ENCODE measurements at places on chromosomes 3 and 15.

- no peak for DNase-seq
Observed at GRCh38 chr15:80159811-80160569, 7.2 kb downstream of the FAH start.

DNA sequence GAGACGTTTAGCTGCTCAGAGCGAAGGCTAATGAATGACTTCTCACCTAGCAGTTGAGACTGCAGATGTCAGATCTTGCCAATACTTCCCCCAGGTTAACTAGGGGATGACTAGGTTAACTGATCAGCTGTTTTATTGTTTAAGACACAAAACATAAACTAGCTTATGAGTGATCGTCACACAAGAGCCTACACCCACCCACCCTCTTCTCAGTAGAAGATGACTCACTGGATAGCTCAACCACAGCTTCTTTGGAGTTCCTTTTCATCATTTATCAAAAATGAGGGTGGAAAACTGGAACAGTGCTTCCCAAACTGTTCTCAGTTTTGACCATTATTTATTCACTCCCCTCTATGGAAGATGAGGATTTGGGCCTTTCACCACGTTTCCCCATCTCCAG lies 25.2 kb downstream of the GASK1A start:
- peak; percentile 61 for DNase-seq

- DNase-seq, result no peak
Observed at GRCh38 chr3:194373899-194374298, 4.4 kb upstream of the LRRC15 start.

- no peak for DNase-seq
Observed at GRCh38 chr3:83048556-83048955, 1287.1 kb upstream of the GBE1 start.

DNA sequence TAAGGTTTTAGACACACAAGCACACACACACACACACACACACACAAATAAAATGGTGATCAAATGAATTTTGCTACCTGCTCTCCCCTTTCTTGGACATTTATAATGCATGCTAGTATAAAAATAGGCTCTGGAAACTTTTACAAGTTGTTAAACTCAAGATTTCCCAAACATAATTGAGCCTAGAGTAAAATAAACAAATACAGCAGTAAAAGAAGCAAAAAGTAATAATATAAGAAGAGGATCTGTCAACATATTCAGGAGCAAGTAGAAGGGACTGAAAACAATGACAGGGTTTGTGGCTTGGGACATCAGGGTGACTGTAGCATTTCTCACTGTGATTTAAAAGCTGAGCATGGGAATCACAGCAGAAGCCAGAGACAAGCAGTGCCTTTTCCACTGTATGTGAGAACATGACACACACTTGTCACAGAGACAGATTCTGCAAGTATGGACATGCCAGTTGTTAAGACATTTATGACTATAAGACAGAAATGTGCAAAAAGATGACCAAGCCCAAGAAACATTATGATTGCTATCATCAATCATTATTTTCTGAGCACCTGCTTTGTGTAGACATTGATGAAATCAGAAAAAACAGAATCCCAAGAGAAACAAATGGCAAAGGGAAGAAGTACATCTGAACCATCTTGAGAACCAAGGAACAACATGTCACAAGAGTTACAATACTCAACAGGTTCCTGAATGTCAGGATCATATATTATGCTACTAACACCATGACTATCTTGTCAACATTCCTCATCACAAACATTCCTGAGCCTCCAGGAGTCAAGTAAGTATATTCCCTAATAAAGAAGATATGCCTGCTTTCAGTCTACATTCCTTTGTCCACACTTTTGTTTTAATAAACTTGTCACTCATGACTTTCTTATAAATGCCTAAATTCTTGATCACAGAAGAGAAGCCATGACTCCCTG lies 7.1 kb downstream of the THRB start:
- DNase-seq, result no peak

GRCh38 chr3:188507244-188507720 lies 353.3 kb downstream of the LPP start:
- peak; percentile 75 for DNase-seq

DNA sequence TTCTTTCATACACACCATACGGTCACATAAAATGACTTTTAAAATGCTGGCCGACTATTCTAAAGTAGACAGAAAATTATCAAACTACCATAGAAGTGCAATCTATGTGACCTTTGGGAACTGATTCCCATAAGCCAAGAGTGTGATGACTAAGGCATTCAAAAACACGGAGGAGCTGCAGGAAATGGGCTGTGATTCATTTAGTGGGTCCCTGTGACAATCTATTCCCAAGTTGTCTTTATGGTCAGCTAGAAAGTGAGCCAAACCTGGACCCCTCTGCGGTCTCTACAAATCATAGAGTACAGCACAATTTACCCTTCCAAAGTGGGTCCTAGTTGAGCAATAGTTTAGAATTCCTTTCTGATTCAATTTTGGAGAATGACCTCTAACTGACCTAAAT lies 251.5 kb upstream of the CBLB start:
- DNase-seq, result peak; percentile 51

DNA sequence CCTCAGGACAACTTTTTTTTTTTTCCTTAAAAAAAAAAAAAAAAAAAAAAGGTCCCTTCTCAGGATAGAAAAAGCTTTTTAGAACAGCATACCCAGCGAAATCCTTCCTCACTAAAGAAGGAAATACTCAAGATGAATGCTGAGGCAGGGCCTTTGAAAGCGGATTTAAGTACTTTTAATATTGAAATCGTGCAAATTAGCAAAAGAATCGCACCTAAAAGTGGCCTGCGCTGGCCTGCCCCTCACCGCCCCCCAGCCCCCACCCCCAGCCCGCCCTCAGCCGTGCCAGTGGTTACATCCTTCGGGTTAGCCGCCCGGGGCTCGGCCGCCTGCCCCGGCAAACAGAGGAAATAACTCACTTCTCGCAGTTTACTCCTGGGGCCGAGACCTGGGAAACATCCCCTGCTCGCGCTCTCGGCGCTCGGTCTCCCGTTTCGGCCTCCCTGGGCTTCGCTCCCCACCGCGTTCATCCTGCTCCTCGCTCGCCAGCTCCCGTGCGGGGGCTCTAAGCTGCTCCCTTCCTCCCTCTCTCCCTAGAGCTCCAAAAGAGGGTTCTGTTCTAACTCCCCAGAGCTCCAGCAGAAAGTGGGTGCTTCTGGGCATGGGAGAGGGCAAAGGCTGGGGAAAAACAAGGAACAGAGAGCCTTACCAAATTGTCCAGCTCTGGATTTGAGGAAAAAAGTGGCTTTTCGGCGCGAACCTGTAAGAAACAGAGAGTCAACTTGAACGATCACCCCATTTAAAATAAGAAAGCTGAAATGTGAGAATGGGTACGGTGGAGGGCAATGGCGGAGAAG lies 5.2 kb downstream of the MEIS2 start:
- DNase-seq, result no peak

DNA sequence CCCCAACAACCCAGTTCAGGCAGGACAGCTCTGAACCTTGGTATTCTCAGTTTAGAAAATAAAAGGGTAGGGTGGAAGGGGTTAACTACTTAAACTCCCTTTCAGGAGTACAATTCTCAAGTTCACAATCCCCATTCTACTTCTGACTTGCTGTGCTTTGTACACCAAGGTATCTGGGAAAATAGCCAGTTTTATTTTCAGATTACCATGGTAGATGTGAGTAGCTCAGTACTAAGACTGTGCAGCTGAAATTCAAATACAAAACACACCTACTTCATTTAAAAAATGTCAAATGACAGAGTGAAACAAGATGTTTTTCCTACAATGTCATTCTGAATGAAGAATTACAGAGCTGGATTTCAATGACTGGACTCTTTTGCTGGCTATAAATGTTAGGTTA lies 27.4 kb downstream of the SLC7A14 start:
- no peak for DNase-seq

- no peak for DNase-seq
Observed at GRCh38 chr3:28859897-28860296, 421.0 kb upstream of the RBMS3 start.

GRCh38 chr15:63054985-63055384 lies 12.4 kb downstream of the TPM1 start:
- no peak for DNase-seq

DNA sequence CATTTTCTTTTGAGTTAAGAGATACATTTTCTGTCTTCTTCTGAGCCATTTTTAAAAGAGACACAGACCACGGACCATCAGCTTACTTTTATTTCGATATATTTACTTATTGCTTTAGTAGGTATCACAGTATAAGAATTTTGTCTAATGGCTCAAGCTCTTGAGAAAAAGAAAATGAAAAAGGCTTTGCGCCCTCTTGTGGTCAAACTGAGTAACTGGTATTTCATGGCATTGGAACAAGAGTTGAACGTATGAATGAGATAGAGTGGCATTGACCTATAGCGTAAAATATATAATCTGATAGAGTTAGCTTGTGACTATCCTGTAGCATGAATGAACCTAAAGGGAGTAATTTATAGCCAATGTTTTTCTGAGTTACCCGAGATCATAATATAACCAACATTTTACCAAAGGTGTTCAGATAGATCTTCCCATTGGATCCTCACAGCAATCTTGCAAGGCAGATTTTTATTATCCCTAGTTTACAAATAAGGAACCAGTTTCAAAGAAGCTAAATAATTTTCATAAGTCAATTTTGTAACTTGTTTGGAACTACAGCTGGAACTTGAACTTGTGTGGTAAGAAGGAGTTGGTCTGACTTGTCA lies 154.6 kb downstream of the POLR2M start:
- peak; percentile 50 for DNase-seq

GRCh38 chr3:144128108-144128892 lies 156.7 kb downstream of the DIPK2A start:
- DNase-seq, result no peak

- DNase-seq, result peak; percentile 7
Observed at GRCh38 chr3:158671821-158672214, 630 bp downstream of the LXN start.

DNA sequence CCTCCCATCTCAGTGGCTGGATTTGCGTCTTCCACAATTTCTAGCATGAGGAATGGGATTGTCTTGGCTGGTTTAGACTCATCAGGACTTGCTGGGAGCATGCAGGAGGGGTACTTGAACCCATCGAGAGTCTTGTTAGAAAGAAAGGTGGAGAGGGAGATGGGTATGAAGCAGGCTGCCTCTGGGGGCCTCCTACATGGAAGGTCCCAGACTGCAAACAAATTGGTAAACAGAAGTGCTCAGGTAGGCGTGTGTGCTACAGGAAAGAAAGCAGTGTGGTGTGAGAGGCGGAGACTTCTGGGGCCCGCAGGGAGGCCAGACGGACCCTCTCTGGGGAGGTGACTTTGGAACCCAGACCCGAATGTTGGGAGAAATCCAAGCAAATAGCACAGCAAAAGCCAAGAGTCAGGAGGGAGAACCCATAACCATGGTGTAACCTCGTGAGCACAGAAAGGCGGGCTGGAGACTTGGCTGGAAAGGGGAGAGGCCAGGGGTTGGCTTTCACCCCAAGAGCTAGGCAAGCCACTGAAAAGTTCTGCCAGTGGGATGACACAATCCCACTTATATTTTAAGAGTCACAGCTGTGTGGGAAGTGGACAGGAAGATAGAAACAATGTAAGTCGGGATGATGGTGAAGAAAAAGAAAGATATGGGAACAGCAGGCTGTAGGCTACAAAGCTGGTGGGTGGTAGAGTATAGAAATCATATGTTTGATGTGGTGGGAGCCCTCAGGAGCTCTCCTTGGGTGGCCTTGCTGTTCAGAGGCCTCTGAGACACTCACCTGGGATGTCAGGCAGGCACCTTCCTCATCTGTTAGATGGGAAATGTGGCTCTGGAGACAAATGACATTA lies 130.1 kb upstream of the PRR20G start:
- no peak for DNase-seq

DNA sequence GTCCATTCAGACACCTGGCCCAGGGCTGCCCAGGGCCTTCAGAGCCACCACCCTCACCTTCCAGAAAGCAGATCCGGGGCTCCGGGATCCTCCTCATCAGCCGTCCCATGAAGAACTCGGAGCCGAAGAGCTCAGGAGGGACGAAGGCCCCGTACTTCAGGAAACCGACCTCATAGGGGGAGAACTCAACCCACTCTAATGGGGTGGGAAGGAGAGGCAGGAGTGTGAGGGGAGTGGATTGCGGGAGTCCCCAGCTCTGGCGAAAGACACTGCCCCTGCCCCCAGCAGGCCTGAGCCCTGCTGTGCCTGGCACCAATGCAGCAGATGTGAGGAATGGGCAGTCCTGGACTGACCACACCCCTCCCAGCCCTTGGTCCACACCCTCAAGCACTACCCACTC lies 22.6 kb downstream of the PLA2G4D start:
- no peak for DNase-seq

DNA sequence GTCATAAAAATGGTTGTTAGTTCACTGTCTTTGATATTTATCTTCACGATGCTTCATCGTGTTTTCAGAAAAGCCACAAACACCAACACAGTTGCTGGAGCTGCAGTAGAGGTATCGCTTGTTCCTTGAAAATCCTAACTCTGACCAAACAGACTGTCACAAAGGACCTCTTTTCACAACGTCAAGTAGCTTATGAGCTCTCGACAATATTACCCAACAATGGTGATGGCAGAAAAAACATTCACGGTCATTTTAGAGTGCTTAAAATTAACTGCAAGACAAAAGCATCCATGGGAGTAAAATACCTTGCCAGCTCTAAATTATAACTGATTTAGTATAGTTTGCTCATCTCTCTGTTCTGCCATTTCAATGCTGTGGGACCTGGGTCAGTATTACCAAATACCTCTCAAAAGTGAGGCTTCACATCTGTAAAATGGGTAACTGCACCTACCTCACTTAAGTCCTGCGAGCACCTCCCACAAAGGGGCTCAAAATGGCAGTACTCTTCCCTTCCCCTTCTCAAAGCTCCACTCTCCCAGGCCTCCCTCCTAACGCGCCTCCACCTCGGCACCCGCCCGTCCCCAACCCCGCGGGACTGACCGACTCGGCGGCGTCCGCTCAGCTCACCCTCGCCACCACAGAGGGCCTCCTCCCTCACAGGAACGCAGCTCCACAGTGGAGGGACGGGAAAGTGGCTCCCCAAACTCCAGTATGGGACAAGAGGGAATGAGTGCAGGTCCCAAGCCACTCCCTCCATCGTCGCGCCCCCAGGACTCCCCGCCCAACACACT lies 546 bp downstream of the TRIM59 start:
- no peak for DNase-seq

- DNase-seq, result peak; percentile 11
Observed at GRCh38 chr3:104437891-104438290, 928.8 kb upstream of the ALCAM start.

- DNase-seq, result no peak
Observed at GRCh38 chr3:85228966-85229365, 270.2 kb downstream of the CADM2 start.

DNA sequence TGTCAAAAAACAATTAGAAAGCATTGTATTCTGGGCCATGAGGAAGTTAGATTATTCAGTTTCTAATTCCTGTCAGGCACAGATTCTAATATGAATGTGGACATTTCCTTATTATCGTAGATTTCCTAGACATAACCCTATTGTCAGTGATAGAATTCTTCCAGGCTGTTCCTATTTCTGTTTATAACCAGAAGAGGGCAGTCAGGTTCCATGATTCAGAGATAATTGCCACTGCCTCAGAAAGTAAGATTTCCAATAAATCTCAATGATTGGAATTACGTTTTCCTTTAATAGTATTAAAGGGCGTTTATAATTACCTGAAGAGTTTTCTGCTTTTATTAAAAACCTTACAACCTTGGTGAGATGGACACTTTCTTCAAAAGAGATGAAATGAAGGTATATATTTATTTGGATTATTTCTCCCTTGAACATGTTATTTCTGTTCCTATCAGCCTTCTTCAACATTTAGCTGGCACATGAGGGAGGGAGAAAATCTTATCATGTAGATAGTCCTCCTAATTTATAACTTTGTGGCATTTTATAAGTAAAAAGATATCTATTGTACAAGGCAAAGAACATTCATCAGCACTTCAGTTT lies 439.2 kb downstream of the MCTP2 start:
- peak; percentile 52 for DNase-seq
